Urothelium cell line (cell line): ENCODE measurements at places on chromosomes 5 and 9.

DNA sequence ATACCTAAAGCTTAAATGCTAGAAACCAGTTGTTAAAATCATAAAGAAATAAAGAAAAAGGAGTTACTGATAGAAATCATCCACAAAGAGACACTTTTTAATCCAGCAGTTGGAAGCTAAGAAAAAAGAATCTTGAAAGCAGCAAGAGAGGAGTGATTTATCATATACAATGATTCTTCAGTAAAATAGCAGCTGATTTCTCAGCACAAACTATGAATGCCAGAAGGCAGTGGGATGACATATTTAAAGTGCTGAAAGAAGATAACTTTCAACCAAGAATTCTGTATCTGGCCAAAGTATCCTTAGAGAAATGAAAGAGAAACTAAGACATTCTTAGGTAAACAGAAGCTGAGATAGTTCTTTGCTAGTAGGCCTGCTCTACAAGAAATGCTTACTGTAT lies 366.0 kb downstream of the HTR1A start:
- DNase-seq, result no peak

DNA sequence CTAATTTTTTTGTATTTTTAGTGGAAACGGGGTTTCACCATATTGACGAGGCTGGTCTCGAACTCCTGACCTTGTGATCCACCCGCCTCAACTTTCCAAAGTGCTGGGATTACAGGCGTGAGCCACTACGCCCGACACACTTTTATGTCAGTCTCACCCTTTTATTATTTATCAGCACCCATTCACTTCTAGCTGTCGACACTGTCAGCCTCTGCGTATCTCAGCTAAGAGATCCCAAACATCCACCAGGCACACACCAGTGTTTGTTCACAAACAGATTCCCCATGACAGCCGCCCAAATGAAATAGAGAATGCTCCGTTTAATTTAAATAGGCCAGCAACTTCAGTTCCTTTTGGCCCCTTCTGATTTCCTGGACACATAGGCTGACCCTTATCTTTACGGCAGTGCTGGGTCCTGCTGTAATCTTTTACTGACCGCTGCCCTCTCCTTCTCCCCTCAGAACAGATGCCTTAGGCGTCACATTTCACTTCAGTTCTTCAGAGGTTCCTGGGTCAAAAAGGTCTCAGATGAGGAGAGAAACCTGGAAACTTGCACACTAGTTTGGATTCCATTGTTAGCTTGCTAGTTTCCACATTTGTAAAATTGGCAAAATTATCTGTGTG lies 43.1 kb upstream of the CKMT2 start:
- no peak for DNase-seq

DNA sequence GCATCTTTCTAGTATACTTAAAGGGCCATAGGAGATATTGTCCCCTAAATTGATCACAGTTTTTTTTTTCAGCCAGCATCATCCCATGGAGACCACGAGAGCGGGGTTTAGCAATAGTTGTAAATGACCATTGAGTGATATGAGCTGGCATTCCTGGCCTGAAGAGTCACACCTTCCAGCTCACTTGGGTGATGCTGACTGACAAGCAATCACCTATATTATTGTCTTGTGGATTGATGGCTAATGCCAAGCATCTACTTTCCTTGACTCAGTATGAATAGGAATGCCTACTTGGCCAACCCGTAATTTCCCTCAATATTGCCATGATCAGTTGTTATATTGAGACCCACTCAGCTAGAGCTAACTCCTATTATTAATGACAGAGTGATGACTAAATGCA lies 70.5 kb downstream of the ADAMTSL1 start:
- DNase-seq, result no peak

GRCh38 chr9:4381744-4382143 lies 81.9 kb upstream of the GLIS3 start:
- DNase-seq, result no peak

DNA sequence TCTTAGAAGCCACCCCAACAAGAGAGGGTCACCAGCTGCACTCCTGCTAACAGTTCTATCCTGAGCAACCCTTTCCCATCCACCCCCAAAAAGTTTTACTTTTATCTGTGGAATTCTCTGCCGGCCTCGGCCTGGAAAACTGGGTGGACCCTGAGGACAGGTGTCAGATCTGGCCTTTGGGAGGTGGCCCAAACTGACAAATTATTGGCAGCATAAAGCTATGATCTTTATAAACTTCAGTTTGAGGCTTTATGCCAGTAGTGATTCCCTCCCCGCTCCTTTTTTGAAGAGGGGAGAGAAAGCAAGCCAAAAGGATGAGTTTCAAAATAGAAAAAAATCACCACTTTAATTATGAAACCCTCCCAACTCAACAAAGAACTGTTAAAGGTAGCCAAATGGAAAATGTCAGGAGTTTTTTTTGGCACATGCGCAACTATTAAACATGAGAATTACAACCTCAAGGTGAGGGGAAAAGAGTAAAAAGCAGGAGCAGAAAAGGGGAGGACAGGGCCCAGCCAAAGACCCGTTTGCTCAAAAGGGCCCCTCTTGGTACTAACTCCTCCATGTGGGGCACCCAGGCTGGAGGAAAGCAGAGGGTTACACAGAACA lies 49.4 kb downstream of the FBXW11 start:
- DNase-seq, result no peak

DNA sequence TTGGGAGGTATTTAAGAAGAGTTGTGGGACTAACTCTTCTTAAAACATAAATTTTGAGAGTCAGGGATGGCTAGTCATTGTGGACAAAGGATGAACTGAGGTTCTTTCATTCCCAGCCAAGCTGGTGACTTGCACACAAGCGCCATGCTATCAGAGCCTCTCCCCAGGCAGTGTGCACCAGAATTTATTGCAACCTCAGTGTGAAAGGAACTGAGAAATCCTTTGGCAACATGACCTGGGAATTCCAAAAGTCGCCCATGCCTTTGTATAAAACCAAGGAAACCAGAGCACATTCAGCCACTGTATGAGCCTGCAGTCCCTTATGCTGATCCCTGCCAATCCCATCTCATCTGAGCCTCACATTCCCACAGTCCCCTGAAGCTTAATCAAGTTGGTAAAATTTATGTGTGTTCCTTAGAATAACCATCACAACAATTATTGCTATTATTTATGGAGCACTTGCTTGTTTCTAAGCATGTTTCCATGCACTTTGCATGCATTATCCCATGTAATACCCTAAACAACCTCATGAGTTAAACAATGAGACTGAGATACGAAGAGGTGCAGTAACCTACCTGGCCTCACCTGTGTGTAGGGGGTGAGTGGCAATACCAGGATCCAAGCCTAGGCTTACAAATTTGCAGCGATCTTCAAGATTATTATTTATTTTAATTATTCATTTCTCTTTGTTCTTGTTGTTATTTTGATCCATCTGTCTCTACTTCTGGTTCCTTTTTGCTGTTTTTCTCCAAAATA lies 116.4 kb downstream of the NTRK2 start:
- no peak for DNase-seq

- no peak for DNase-seq
These were observed 22.1 kb upstream of the UBAP2 start for GRCh38 chr9:34070606-34071324.

GRCh38 chr9:104774132-104774531 lies 10.2 kb downstream of the NIPSNAP3B start:
- no peak for DNase-seq

- no peak for DNase-seq
These were observed 7.6 kb upstream of the CAMSAP1 start for GRCh38 chr9:135914921-135915320.

DNA sequence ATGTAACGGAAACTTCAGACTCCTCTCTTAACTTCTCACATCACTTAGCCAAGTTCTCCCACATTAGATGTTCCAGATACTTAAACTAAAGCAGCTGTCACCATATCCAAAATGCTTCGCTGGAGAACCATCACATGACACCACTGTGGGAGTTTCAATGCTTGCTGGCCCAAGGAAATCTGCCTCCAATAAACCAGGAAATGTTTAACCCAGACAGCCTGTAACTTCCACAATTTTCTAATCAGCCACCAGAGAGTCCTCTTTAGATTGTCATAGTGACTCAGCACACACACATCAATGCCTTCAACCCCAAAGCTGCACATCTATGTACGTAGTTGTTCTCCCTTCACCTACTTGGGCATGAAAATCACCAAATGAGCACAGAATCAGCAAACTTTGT lies 118.7 kb downstream of the LPAR1 start:
- no peak for DNase-seq

- peak; percentile 40 for DNase-seq
These were observed 42.2 kb downstream of the PTTG1 start for GRCh38 chr5:160463740-160464465.

DNA sequence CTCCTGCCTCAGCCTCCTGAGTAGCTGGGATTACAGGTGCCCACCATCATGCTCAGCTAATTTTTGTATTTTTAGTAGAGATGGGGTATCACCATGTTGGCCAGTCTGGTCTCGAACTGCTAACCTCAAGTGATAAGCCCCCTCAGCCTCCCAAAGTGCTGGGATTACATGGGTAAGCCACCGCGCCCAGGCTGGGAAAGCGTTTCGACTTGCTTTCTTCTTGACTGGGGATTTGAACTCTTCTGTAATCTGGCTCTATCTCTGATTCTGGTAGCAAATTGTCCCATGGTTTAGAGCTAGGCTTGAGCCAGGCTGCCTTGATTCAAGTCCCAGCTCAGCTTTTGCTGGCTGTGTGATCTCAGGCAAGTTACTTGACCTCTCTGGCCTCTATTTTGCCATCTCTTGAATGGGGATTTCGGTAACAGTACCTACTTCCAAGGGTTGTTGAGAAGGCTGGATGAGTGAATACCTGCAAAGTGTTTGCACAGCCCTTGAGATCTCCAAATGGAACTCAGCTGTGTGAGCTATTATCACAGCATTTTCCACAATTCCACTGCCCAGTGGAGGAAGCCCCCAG lies 20.5 kb upstream of the MVB12B start:
- DNase-seq, result no peak

DNA sequence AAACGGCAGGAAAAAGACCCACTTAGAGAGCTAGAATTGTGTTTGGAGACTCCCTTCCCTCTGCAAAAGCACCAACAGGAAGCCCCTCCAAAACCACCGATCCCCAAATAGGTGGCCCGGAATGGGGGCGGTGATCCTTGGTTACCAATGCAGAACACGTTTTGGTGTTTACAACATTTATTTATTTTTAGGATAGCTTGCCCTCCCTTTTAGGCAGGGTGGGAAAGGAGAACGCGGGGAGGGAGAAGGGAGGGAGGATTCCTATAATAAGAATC lies 579 bp upstream of the NTRK2 start:
- DNase-seq, result no peak

- no peak for DNase-seq
These were observed 336.7 kb downstream of the AGTPBP1 start for GRCh38 chr9:85404911-85405565.
